C1 segment of cervical spinal cord (tissue), 14 donors: ENCODE measurements at places on chromosomes 5 and 9.

DNA sequence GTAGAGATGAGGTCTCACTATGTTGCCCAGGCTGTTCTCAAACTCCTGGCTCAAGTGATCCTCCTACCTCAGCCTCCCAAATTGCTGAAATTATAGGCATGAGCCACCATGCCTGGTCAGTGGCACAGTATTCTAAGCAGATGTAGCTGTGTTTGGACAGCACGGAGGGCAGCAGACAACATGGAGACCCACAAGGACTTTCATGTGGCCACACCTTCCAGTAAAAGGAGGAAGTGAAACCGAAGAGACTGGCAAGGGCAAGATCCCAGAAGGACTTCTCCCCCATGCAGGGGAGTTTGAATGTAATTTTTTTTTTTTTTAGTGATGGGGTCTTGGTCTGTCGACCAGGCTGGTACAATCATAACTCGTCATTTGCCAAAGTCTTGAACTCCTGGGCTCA is 172.2 kb downstream of the TRPM3 start:
- DNase-seq, result no peak

GRCh38 chr5:111493031-111493430 is 19.3 kb downstream of the STARD4 start:
- DNase-seq, result no peak

DNA sequence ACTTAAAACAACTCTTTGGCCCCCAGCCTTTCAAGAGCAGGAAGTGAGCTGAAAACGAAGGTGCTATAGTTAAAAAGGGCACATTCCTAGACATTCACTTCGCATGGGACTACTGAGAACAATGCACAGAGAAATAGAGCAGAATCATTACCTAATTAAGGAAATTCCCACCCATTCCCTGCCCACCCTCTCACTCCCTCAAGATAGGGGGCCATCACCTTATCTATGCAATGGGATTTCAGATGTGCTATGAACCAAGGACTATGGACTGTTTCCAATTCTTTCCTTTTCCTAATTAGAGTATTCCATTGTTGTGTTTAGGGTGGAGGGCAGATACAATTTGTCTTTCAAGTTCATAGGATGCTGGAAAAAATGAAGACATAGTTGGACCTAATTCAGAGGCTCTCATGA is 476.8 kb downstream of the CETN3 start:
- no peak for DNase-seq

- DNase-seq, result no peak
Observed at GRCh38 chr9:122944960-122945888, 4.4 kb downstream of the RABGAP1 start.

DNA sequence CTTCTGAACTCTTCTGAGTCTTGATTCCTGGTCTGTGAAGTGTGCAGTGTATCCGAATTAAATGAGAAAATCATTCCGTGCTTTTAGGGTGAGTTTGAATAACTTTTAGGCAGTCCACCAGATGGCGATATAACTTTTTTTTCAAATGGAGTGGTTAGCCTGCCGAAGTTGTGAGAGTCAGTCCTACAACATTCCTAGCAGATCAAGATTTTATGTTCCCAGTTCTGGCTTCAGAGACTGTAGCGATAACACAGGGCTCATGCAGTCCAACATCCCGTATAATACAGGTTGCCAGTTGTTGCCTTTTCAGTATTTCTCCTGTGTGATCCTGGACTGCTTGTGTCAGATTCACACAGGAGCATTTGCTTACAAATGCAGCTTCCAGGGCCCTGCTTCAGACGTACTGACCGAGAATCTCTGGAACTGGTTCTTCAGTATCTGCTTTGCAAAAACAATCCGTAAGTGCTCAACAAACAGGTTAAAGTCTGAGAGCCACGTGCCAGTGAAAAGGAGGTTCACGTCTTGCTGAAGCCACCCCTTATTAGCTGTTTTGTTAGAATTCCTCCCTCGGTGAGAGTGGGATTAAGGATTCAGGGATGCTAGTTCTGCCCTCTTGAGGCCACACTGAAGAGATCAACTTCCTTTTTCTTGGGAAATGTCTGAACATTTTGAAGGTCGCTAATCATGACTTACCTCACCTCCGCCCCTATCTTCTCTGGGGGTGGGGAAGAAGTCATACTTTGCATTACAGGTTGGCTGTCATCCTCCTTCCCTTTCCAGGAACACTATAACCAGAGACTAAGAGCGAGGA is 22.8 kb downstream of the SMIM3 start:
- DNase-seq, result no peak

DNA sequence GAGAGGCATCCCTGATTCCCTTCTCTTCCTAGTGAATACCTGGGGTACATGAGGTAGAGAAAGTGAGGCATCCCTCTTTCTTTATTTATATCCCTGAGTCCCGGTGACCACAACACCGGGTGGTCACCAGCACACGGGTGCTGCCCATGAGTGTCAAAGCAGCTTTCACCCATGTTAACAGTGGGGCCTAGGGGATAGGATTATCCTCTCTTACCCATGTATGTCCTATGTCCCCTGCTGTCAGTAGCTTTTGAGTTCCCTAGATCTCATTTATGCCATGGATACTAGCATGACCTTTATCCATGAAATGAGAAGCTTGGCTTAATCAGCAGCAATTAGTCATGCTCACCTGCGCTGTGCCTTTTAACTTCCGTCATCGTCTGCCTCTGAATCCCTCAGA is 71.4 kb downstream of the RGMB start:
- DNase-seq, result no peak

DNA sequence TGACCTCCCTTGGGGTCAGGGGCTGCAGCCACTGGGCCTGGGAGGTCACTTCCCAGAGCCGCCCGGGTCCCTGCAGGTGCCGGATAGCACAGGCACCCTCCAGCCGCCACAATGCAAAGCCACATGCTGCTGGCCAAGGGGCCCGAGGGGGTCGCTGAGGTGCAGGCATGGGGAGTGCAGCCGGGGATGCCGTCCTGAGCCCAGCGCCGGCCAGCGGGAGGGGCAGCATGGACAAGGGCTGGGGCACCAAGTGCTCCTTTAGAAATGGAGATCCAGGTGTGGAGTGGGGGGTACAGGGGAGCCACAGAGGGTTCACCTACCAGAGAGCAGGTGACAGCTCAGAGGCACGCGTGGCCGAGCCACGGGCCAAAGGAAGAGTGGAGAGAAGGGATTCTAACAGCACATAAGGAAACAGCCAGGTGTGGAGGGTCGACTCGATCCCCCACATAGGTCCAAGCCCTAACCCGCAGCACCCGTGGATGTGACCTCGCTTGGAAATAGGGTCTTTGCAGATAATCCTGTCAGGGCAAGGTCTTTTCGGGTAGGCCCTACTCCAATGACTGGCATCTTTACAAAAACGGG is 24.7 kb downstream of the ZDHHC11B start:
- DNase-seq, result no peak
